Mucosa of gallbladder (tissue), 1 donor: ENCODE measurements at places on chromosomes 1 and 21.

DNA sequence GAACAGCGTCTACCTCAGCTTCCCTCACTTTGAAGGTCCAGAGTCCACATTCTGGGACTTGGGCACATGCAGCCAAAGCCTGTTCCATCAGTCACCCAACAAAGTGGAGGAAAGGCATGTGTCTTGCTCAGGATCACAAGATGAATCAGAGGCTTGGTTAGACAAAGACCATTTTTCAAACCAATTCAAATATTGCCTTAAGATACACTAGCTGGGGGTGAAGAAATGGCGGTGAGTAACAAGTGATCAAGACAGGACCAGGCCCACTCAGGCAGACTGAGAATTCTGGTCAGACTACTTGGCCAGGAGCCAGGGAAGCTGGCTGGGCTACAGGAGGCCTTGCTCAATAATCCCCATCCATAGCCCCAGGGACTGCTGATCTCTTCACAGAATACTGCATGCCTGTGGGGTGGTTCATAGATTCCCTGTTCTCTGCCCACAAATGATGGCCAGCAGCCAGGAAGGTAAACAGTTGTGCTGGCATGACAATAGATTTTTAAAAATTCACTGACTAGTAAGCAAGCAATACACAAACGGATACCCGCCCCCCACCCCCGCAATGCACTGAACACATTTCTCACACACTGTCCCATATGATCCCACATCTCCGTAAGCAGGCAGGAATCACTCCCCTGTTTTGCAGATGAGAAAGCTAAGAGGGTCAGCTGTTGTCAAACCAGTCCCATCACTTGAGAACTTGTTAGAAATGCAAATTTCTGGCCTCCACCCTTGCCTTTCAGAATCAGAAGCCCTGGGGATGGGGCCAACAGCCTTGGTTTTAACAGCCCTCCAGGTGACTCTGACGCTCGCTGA is 27.2 kb downstream of the ERI3 start:
- DNase-seq: peak; percentile 91

DNA sequence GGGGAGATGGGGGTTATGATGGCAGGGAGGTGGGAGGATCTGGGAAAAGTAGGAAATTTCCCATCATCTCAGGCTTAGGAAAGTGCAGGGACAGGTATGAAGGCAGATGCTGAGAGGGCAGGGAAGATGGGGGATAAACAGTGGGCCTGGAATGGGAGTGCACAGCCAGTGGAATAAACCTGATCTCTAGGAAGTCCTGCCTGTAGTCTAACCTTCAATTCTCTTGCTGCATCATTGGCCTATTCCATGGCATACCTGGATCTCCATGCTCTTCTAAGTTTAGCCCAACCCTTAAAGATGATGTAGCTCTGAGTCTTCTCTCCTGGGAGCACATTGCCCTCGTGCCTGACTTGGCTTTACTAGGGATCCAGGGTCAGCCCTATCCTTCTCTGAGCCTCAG is 2.7 kb downstream of the BCAN start:
- DNase-seq: no peak

GRCh38 chr1:18926315-18927081 is 24.1 kb upstream of the ALDH4A1 start:
- peak; percentile 63 for DNase-seq

GRCh38 chr1:230167419-230167852 is 100.4 kb downstream of the GALNT2 start:
- no peak for DNase-seq

GRCh38 chr1:73359001-73359400 is 839.0 kb downstream of the LRRIQ3 start:
- no peak for DNase-seq

GRCh38 chr21:27258742-27259448 is 292.0 kb upstream of the ADAMTS5 start:
- no peak for DNase-seq

DNA sequence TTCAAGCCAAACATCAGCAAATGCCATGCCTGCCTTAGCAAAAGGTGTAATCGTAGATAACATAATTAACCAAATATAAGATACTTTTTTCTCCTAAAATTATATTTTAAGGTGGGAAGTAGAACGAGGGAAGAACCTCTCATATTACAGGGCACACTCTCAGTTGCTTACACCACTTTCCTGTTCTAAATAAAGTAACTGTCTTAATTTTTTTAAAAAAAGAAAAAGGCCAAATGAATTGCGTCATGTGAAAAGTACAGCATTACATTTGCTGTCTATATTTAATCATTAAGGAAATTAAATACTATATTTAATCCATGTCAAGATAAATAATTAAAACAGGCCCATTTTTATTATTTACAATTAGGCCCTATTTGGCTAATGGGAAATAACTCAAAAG is 23.7 kb downstream of the JAK1 start:
- no peak for DNase-seq

DNA sequence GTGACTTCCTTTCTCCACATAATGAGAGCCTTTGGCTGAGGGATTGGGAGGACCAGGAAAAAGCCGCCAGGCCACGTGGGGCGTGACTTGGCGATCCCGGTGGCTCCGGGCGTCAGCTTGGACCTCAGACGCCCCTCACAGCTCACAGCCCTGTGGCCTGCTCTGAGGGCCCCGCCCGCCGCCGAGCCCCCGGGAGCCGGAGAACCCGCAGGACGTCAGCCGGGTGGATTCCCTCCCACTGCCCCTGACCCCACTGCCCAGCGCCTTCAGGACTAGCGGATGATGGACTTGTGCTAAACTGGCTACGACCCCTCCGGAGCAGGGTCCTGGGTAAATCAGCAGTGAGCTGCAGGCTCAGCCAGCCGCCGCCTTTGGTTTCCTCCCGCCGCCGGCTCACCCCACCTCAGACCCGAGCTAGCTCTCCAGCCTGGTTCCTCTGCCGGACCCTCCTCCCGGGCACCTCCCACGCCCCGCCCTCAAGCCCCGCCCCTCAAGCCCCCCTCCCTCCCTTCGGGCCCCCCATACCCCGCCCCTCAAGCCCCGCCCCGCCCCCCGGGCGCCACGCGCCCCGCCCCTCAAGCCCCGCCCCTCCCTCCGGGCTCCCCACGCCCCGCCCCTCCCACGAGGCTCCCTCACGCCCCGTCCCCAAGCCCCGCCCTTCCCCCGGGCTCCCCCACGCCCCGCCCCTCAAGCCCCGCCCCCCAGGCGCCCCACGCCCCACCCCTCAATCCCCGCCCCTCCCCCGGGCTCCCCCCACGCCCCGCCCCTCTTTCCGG is 10.0 kb upstream of the FAAP20 start:
- peak; percentile 74 for DNase-seq

DNA sequence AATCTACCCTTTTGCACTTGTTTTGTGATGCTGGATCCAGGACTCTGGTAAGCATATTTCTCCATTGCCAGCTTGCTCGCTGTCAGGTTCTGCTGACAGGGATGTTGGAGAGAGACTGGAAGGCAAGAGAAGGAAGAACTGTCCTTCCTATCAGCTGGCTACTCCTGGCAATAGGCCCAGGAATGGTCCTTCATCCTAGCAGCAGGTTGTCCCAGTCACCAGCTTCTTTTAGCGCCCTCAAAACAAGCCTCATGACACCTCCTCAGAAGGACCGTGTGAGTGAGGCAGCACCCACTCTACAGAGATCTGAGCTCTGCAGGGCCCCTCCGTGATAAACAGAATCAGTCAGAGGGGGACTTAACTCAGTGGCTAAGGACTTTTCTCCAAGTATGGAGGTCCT is 33.1 kb upstream of the SLAMF9 start:
- no peak for DNase-seq

GRCh38 chr21:17738176-17738953 is 80.8 kb downstream of the C21orf91 start:
- peak; percentile 16 for DNase-seq

DNA sequence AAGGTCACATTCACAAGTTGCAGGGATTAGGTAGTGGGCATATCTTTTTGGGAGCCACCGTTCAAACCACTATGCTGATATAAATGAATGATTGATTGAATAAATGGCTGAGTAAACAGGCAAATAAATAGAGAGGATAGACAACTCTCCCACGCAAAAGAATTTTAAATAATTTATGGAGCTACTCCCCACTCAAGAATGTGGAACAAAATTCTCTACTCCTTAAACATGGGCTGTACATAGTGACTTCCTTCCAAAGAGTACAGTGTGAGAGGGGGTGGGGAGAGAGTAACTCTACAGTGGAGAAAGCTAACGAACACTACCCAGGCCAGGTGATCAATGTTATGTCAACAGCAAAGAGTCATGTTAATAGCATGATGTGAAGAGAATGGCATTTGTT is 40.7 kb downstream of the KRTAP19-8 start:
- DNase-seq: no peak

DNA sequence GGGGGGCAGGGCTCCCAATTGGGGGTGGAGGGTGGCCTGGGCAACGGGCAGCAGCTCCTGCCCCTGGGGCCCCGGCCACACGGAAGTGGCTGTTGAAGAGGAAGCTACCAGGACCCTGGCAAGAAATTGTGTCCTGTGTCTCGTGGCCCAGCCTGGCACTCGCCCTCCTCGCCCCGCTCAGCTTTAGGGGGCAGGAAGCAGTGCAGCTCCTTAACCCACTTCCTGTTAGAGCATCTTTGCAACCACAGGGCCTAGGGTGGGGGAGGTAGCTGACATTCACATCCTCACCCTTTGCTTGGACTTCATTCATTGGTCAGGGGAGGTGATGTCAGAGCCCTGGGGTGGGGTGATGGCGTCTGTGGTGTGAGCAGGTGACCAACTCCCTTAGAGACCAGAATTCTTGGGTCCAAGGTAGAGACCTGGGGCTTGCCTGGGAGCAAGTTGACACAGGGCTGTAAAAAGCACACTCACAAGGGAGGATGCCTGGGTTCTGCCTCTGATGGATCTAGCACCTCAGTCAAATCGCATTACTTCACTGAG is at the start of gene ARHGAP30:
Gene ARHGAP30 (minus strand): TSS at position 161 of the 540 bp plus-strand sequence. CDS start 267 bp downstream, outside the sequence.
- peak; percentile 68 for DNase-seq

DNA sequence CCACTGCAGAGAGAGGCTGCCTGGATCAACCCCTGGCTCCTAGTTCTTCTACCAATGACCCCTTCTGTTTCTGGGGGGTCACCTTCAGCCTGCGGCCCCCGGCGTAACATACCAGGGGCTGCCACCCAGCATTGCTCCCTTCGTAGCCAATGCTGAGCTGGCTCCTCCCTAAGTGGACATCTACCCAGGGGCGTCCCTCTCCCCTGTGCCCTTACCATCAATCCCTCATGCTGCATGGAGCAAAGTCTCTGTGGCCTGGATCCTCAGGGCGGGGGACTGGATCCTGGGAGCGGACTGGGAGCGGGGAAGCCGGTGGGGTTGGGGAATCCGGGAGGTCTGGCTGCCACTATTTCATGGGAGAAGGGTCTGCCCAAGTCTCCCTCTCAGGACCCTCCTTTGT is 28.6 kb downstream of the TRIM67 start:
- no peak for DNase-seq

DNA sequence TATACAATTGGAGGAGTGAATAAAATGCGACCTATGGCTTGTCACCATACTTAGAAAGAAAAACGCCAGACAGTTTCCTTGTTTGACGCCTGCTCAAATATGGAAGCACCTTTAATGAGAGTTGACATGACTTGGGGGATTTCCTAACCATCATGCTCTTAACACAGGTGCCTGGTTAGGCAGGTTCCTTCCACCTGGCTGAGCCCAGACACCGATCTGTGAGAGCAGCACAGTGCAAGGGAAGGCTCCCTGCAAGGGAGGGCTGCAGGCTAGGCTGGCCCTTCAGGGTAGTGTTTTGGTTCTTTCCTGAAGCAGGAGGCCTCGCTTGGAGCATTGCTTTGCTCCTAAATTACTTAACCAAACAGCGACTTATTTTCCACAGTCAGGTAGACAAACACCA is 24.6 kb upstream of the KLHDC8A start:
- DNase-seq: peak; percentile 6

DNA sequence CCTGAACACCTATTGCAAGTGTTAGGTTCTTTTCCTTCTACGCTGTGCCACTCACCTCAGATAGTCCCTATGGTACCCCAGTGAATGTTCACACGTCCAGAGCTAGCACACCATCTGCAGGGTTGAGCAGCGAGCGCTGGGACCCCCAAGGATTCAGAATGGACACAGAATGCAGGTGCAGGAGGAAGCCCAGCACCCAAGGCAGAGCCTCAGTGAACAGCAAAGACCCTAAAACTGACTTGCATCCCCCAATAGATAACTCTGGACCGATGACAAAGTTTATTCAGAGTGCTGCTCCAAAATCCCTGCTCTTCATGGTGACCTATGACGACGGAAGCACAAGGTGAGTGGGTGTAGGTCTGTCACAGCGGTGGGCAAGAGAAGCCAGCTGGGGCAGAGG is 15.1 kb upstream of the MX2 start:
- no peak for DNase-seq

DNA sequence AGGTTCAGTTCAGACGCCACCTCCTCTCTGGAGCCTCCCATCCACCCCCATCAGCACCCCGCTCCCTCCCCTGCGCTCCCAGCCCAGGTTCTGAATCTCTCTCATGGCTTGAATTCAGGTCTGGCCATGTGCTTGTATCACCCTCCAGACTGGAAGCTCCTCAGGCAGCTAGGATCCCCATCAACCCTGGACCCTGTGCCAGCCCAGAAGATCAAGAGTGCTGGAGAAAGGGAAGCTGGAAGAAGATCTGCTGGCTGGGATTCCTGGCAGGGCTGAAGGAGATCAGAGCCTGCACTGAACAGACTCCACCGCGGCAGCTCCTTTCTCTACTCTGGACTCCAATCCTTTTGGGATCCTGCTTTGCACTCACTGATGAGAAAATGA is 11.7 kb upstream of the TINAGL1 start:
- no peak for DNase-seq

DNA sequence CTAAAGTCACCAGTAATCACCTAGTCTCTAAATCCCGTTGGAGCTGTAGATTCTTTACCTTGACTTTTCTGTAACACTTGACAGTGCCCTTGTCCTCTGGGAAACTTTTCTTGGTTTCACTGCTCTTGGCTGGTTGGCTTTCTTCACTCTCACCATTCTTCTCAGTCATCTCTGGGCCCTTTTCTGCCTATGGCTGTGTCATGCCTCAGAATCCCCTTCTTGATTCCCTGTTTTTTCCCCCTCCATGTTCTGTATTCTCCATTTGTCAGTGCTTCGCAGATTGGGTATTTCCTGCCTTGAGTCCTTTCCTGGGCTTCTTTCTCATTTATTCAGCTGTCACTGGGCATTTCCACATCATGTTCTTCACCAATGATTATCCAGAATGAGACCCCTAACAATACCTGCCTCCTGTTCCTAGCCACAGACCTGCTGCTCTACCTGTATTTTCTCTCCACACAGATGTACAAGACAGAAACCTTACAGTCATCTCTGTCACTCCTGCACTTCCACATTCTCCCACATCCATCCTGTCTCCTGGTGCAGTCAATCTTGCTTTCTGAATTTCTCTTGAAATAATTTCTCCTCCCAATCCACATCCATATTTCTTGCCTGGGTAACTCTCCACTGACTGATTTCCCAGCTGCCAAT is 14.7 kb downstream of the UCK2 start:
- no peak for DNase-seq

DNA sequence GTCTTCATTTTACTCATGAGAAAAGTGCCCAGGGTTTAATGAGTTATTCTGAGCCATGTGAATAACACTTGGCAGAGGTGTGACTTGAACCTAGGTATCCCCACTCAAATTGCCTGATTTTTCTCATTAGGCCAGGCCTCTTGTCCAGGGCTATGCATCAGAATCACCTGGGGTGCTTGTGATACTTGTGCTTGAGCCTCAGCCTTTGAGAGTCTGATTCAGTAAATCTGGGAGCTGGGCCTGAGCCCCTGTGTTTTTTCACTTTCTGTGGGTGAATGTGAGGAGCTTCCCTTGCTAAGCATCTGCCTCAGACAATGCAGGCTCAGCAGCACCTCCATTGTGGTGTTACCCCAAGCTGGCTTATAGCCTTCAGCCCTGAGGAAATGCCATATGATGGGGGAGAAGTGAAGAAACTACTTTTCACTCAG is 127.1 kb downstream of the S1PR1 start:
- DNase-seq: no peak
